T-cell (primary cell): ENCODE measurements at places on chromosomes 1 and 21.

- DNase-seq = no peak
These were observed 13.9 kb downstream of the DMAP1 start for GRCh38 chr1:44227211-44227610.

GRCh38 chr21:25801217-25802014, 66.6 kb downstream of the GABPA start:
- peak; percentile 78 for DNase-seq

- no peak for DNase-seq
These were observed 25.5 kb downstream of the URB2 start for GRCh38 chr1:229651546-229651945.

DNA sequence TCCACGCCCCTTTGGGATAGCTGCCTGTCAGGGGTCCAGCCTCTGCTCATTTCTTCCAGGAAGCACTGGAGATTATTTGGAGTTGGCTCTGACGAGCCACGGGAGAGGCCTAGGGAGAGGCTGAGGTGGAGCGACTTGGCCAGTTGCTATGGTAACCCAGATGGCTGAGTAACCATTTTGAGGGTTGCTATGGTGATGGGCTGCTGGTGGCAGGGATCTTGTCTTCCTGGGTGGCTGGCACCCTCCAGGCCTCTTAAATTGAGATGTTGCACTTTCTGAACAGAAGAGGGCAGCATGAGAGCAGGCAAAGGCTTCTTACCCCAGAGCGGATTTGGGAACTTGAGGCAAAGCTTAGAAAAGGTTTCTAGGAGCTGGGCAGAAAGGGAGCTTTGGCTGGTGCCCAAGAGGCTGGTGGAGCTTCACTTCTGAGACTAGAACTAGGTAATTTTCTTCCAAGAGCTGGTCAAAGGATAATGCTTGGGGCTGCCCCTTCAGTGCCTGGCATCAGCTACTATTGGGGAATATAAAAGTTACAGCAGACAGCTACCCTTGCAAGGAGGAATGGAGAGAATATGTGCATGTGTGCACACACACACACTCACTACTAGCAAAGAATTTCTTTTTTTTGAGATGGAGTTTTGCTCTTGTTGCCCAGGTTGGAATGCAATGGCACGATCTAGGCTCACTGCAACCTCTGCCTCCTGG, 72.5 kb downstream of the NDUFS5 start:
- peak; percentile 45 for DNase-seq

DNA sequence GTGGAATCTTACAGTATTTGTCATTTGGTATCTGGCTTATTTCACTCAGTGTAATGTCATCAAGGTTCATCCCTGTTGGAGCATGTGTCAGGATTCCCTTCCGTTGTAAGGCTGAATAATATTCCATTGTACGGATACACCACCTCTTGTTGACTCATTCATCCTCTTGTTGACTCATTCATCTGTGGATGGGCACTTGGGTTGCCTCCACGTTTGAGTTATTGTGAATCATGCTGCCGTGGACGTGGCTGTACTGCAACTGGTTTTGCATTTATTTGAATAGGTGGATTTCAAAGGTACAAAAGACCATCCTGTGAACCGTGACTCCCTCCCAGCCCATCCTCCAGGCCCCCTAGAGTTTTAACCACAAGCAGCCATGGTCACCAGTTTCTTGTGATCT, 11.9 kb upstream of the TCP10L start:
- no peak for DNase-seq

DNA sequence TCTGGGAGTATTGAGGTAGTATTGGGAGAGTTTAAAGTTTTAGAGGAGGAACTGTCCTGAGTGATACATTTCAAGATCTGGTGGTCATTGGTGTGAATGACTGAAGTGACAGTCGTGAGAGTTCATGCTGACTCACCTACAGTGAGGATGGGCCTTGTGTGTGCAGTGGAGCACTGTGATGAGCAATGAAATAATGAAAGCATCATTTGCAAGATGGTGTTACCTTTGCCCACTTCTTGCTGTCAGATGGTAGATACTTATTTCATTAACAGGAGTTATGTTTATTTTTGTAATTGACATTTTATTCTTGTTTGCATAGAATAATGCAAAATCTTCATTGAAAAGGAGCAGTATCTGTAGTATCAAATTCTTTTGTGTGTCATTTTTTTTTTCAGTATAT, 29.0 kb downstream of the POU2F1 start:
- no peak for DNase-seq

DNA sequence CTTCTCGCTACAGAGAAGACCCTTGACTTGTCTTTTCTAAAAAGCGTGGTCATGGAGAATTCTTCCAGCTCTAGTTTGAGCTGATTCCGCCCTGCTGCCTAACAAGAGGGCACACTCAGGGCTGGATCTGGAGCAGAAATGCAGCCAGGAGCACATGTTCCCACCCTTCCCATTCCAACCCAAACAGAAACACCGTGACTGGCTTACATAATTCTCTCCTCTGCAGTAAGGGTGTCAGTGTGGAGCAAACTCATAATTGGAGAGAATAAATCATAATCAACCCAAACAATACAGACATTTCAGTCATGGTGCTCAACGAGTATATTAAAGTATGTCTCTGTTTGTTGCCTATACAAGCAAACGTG, 34.5 kb downstream of the CTNNBIP1 start:
- DNase-seq = no peak

GRCh38 chr21:44931137-44931500, 8.7 kb upstream of the SLX9 start:
- DNase-seq = no peak

GRCh38 chr1:109137958-109138357, 24.0 kb downstream of the ELAPOR1 start:
- DNase-seq = no peak

GRCh38 chr21:18468790-18469189, 65.2 kb upstream of the TMPRSS15 start:
- DNase-seq = no peak

DNA sequence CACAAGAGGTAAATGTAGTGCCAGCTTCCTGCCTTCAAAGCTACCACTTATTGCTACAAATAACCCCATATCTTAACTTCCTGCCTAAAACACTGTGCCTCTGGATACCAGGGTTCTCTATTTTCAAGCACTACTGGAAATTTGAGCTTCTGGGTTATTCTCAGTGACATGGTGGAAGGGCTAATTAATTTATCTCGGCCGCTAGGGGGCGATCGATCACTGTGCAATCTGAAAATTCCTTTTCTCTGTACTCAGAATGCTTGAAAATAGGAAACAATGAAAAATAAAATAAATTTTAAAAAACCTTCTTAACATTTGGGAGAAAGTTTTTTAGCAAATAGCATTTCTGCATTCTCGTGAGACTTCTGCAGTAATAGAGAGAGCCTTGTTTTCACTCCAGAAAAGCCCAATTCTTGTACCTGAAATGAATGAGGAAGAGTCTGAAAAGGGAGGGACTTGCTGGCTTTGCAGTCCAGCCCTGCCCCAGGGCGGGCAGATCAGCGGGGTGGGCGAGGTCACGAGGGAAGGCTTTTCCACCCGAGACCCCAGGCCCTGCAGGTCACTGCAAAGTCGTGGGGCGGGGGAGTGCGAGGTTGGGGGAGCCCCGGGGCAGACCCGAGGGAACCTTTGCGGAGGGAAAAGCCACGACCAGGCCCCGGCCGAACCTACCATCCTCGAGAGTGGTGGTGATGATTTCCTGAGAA, 276.7 kb downstream of the PCP4 start:
- DNase-seq = no peak

DNA sequence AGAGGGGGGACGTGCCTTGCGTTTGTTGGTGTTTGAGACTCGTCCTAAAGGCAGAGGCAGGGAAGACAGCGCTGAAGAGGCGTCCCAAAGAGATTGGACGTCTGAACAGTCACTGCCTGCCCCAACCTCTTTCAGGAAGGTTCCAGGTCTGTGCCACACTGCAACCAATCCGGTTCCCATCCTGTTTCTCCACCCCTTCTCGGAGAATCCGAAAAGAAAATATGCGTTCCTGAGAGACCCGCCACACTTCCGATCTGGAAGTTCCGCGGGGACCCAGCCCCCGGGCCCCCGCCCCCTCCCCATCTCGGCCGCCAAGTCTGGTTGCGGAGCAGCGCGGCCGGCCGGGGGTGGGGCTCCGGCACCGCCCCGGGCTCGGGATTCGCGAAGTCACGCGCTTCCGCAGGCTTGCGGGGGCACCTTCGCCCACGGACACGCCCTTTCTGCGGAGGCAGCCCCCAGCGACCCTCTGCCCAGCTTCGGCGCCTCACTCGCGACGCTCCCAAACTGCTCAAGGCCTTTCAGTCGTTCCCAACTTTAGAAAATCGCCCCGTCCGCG, 124.5 kb upstream of the DPYD start:
- no peak for DNase-seq

DNA sequence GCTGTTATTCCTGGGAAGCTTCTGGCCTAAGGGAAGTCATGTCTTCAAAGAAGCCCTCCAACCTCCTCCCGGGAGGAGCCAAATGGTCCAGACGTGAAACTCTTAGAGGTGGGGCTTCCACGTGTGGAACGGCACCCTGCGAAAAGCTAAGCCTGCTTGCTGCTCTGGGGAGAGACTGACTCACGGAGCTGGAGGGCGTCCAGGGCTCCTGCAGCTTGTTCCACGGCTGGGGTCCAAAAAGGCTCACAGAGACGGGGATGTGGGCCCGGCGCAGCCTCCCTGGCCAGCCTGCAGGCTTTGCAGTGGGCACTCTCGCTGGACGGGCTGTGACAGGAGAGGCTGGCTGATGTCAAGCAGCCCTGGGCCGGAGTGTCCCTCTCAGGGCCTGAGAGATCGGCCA, 105.1 kb downstream of the COLGALT2 start:
- no peak for DNase-seq

DNA sequence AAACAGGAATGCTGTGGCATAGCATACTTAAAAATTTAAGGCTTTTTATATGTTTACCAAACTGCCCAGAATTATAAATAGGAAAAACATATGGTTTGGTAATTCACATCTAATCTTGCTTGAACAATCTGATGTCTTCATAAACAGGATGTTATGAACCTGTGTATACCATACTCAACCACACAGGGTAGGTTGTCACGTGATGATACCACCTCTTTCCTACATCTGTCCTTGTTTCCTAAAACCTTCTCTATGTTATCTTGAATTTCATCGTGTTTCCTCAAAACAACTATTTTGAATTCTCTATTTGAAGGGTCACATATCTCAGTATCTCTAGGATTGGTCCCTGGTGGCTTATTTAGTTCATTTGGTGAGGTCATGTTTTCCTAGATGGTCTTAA, 631.0 kb upstream of the PKN2 start:
- no peak for DNase-seq

GRCh38 chr1:61323681-61324328, 241.4 kb downstream of the NFIA start:
- DNase-seq = no peak

- DNase-seq = no peak
These were observed 3.1 kb upstream of the FNDC10 start for GRCh38 chr1:1602968-1603506.

DNA sequence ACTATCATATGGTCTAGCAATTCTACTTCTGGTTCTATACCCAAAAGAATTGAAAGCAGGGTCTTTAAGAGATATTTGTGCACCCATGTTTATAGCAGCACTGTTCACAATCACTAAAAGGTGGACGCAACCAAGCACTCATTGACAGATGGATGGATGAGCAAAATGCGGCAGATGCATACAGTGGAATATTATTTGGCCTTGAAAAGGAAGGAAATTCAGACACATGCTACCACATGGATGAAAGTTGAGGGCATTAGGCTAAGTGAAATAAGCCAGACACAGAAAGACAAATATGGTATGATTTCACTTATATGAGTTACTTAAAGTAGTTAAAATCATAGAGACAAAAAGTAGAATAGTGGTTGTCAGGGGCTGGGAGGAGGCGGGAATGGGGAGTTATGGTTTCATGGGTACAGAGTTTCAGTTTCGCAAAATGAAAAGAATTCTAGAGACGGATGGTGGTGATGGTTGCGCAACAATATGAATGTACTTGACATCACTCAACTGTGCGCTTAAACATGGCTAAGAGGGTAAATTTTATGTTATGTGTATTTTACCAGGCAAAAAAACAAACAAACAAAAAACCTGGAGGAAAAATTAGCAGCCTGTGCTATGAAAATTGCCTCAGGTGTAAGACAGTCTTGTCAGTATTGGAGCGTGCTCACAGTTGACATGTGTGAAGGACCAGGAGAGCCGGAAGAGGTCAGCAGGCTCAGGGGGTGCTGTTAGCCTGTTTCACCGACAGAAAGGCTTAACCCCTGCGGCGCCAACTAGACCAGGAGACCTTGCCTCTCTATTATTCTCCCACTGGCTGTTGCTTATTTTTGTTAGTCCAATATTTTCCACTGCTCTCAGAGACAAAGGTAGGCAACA, 26.5 kb downstream of the CD247 start:
- no peak for DNase-seq

- DNase-seq = no peak
These were observed 35.2 kb upstream of the PIGV start for GRCh38 chr1:26752519-26752918.

DNA sequence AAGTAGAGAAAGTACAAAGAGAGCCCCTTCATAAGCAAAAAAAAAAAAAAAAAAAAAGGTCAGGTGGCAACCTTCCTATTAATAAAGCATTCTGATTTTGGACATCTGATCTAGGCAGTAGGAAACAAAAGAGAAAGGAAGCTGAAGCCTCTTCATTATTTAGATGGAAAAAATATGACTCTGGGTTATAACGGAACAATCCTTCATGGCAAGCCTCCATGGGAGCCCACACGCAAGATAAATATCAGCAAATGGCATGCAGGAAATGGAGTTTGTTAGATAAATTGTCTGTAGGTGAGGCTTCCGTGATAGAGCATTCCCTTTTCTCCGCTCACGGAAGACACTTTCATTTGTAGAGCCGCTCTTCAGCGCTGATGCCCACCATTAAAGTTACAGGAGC, 381.0 kb downstream of the TTLL7 start:
- DNase-seq = no peak

GRCh38 chr1:234114648-234115307, 210.3 kb downstream of the SLC35F3 start:
- peak; percentile 3 for DNase-seq

DNA sequence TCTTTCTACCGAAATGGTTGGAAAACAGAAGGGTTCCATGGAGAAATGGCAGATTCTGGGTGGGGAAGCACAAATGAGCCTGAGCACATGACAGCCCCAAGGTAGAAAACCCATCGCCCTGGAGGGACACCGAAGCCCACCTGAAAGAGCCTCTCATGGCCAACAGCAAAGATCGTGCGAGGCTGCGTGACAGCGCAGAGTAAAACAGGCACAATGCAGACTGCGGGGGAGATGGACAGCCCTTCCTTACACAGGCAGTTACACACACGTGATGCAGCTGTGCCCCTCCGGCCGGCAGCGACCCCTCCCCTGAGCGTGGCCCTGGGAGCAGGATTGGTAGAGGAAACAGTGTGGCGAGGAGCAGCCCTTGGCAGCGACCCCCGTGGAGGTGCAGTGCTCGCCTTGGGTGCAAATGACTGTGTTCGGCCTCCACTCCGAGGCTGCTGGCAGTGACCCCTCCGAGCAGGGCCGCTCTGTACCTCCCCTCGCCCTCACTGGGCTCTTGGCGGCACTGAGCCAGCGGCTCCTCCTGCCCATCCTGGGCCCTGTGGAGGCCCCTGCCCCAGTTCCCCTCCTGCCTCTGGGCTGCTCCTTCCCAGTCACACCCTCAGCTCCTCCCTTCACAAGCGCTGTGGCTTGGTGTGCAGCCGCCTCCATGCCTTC, 120.9 kb upstream of the COL6A1 start:
- no peak for DNase-seq

GRCh38 chr1:65420590-65421350, at the start of the genes LEPR and LEPROT:
Gene LEPR (plus strand): TSS chr1:65420668. CDS start chr1:65565566, 144,898 bp downstream.
Gene LEPROT (plus strand): TSS chr1:65420668. CDS start chr1:65420725, 57 bp downstream.
- DNase-seq = no peak
